Activated B cell treated with CpG ODN at 0.5 μM for 24 hours (primary cell): ENCODE measurements at places on chromosomes 5 and 9.
A peak's percentile ranks its signal among the peaks of the same experiment; 100 is the strongest.

GRCh38 chr9:93911801-93912554 lies 43.2 kb downstream of the BARX1 start:
- H3K4me3 ChIP-seq, result no peak overlapping the region
- DNase-seq, result no peak
- no peaks in the 10 kb centered on the region for H3K36me3 ChIP-seq

GRCh38 chr9:97459326-97459725 lies 42.1 kb upstream of the TMOD1 start:
- H3K4me1 ChIP-seq, result no peaks in the 10 kb centered on the region
- DNase-seq, result no peak

GRCh38 chr9:137082925-137083290 lies 3.9 kb upstream of the MAN1B1 start:
- peaks cover 24% of the 10 kb centered on the region for H3K36me3 ChIP-seq
- no peaks in the 10 kb centered on the region for H3K27me3 ChIP-seq
- no peak for DNase-seq
- peaks cover 48% of the 10 kb centered on the region for H3K4me1 ChIP-seq
- H3K27ac ChIP-seq, result peak overlapping the region; percentile 87

DNA sequence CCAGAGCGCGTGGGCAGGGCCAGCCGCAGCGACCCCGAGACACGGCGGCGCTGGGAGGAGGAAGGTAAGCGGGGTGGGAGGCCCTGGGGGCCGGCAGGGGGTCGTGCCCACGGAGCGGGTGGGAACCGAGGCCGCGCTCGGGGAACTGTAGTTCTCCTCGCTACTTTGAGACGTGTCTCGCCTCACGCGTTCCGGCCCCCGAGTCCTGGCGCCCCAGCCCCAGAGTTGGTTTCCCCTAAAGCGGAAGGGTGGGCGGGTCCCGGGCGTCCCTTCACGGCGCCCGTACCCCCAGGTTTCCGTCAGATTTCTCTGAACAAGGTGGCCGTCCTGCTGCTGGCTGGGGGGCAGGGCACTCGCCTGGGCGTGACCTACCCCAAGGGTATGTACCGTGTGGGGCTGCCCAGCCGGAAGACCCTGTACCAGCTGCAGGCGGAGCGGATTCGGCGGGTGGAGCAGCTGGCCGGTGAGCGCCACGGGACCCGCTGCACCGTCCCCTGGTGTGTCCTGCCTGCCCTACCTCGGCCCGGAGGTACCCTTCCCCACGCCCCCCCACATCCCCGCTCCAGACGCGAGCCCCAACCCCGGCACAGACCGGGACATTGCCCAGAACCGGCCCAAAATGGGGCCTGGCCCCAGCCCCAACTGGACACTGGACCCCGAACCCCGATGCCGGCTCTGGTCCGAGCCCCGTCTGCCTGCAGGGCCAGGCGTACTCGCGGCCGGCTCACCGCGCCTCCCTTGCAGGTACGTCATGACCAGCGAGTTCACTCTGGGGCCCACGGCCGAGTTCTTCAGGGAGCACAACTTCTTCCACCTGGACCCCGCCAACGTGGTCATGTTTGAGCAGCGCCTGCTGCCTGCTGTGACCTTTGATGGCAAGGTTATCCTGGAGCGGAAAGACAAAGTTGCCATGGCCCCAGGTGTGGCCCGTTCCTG lies 709 bp downstream of the UAP1L1 start:
- H3K27me3 ChIP-seq, result no peaks in the 10 kb centered on the region
- DNase-seq, result peak; percentile 38
- H3K27ac ChIP-seq, result no peak overlapping the region
- peaks cover 15% of the 10 kb centered on the region for H3K36me3 ChIP-seq
- peaks cover 28% of the 10 kb centered on the region for H3K4me1 ChIP-seq

DNA sequence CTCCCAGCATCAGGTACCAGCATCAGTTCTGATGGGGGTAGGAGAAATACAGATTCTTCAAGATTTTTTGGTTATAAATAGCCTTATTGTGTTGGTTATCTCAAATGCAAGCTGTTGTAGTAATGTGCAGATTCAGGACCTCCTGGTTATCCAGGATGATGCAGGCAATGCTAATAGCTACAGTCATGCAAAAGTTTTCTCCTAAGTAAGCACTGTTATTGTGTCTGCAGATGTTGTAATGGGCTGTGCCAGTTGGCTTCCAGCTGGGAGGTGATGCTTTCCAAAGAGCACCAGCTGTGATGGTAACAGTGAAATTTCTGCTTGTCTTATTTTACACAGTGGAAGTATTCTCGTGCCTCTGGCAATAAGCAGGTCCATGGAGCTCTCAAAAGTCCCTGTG lies 719.2 kb upstream of the CTNND2 start:
- H3K4me1 ChIP-seq, result no peaks in the 10 kb centered on the region
- DNase-seq, result no peak
- no peak overlapping the region for H3K4me3 ChIP-seq

GRCh38 chr5:124592891-124593290 lies 153.5 kb downstream of the ZNF608 start:
- no peak overlapping the region for H3K27ac ChIP-seq
- H3K36me3 ChIP-seq, result no peaks in the 10 kb centered on the region
- H3K4me1 ChIP-seq, result peaks cover 5% of the 10 kb centered on the region
- no peaks in the 10 kb centered on the region for H3K27me3 ChIP-seq

- peaks cover 14% of the 10 kb centered on the region for H3K4me1 ChIP-seq
- H3K36me3 ChIP-seq, result peaks cover 42% of the 10 kb centered on the region
- no peak overlapping the region for H3K4me3 ChIP-seq
- no peaks in the 10 kb centered on the region for H3K27me3 ChIP-seq
- no peak overlapping the region for H3K27ac ChIP-seq
Observed at GRCh38 chr9:86275962-86276361, 6.4 kb downstream of the ISCA1 start.

- no peaks in the 10 kb centered on the region for H3K4me1 ChIP-seq
- peaks cover 8% of the 10 kb centered on the region for H3K27me3 ChIP-seq
- H3K36me3 ChIP-seq, result no peaks in the 10 kb centered on the region
- H3K27ac ChIP-seq, result no peak overlapping the region
- H3K4me3 ChIP-seq, result no peak overlapping the region
- DNase-seq, result no peak
Observed at GRCh38 chr5:138482638-138483037, 17.4 kb downstream of the EGR1 start.

DNA sequence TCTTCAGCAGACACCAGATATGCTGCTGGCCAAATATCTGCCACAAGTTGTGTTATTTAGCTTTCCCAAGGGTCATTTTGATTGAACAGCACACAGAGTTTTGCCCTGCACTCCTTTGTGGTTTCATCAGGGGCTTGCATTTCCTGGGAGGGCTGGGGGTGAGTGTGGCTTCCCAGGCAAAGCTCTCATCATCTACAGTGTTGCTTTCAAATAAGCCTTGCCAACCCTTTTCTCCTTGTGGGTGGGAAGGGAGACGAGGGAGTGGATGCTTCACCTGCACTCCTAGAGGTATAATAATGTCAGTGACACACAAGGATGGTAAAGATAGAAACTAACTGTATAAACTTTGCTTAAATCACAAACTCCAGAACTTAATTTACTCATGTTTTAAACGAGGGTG lies 107.0 kb downstream of the MARCHF11 start:
- DNase-seq, result no peak
- no peaks in the 10 kb centered on the region for H3K27me3 ChIP-seq
- no peaks in the 10 kb centered on the region for H3K4me1 ChIP-seq

DNA sequence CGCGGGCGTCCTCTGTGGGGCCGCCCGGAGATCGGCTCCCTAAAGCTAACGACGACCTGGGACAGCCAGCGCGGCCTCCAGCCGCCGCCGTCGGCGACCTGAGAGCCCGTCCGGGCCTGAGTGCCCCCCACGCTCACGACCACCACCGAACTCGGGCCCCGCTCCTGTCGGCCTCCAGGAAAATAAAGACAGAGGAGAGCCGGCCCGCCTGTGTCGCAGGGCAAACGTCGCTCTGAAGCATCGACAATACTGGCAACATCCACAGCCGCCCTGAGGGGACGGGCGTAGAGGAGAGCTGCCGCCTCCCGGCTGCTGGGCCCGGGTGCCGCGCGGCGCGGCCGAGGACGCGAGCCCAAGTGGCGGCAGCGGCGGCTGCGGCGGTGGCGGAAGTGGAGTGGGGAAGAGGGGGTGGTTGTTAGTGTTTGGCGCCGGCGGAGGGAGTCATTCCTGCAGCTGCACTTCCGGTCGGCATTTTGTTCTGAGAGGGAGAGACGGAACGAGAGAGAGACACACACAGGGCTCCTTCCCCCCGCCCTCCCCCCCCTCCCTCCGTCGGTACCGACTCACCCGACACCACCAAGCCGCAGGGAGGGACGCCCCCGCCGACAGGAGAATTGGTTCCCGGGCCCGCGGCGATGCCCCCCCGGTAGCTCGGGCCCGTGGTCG lies at the start of gene NIPBL:
Gene NIPBL (plus strand): TSS at position 471 of the 666 bp plus-strand sequence. CDS start 76,928 bp downstream, outside the sequence.
- peak within 1 kb of the TSS; percentile 93 for H3K4me3 ChIP-seq
- peaks cover 47% of the 10 kb centered on the region for H3K4me1 ChIP-seq
- DNase-seq, result peak; percentile 80
- H3K36me3 ChIP-seq, result peaks cover 20% of the 10 kb centered on the region

- H3K4me3 ChIP-seq, result no peak overlapping the region
- H3K4me1 ChIP-seq, result no peaks in the 10 kb centered on the region
- no peaks in the 10 kb centered on the region for H3K36me3 ChIP-seq
- H3K27ac ChIP-seq, result no peak overlapping the region
Observed at GRCh38 chr5:130427222-130427955, 523.1 kb downstream of the CHSY3 start.

DNA sequence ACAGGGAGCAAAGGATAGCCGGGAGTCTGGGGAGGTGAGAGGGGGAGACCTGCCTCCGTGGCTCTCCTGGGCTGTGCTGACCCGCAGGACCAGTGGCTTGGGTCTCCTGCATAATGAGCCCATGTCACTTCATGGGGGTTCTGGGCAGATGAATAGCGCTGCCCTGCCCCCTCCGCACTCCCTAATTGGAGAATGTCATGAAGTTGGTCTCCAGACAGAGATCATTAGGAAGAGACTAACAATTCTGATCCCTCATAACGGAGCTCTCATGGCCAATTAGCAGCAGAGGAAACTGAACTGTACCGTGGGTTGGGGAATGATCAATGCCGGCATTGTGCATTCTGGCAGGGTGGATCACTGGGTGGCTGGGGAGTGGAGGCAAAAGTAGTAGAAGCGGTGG lies 186.1 kb downstream of the FSTL4 start:
- H3K27me3 ChIP-seq, result peaks cover 5% of the 10 kb centered on the region
- no peak for DNase-seq
- H3K4me3 ChIP-seq, result no peak overlapping the region
- H3K4me1 ChIP-seq, result peaks cover 10% of the 10 kb centered on the region

DNA sequence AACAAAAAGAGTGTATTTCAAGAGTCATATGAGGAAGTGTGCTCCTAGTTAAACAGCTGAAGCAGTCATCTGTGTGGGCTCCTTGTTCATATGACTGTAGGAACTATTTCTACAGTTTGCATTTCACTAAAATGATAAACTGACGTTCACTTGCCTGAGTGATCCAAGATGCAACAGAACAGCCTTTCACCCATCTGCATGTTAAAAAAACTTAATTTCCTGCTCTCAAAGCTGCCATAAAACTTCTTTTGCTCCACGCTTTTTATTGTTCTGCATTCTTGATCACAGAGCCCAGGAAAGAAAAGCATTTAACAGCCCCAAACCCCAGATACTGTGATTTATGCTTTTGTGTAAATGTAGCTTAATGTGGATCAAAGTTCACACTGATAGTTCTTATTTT lies 43.9 kb downstream of the ZNF608 start:
- peaks cover 87% of the 10 kb centered on the region for H3K4me1 ChIP-seq
- no peaks in the 10 kb centered on the region for H3K27me3 ChIP-seq
- peaks cover 10% of the 10 kb centered on the region for H3K36me3 ChIP-seq
- peak overlapping the region; percentile 10 for H3K27ac ChIP-seq

- H3K27ac ChIP-seq, result no peak overlapping the region
- no peaks in the 10 kb centered on the region for H3K36me3 ChIP-seq
- peaks cover 2% of the 10 kb centered on the region for H3K27me3 ChIP-seq
- no peaks in the 10 kb centered on the region for H3K4me1 ChIP-seq
Observed at GRCh38 chr9:27189426-27189825, 80.4 kb downstream of the TEK start.

- peaks cover 87% of the 10 kb centered on the region for H3K4me1 ChIP-seq
- no peak overlapping the region for H3K4me3 ChIP-seq
- no peak for DNase-seq
- H3K27ac ChIP-seq, result no peak overlapping the region
- H3K36me3 ChIP-seq, result peaks cover 1% of the 10 kb centered on the region
Observed at GRCh38 chr5:89276566-89277305, 393.8 kb upstream of the MEF2C start.

GRCh38 chr5:170633235-170634081 lies 129.6 kb downstream of the KCNIP1 start:
- H3K4me1 ChIP-seq, result peaks cover 15% of the 10 kb centered on the region
- peak overlapping the region; percentile 75 for H3K4me3 ChIP-seq
- H3K27me3 ChIP-seq, result peaks cover 18% of the 10 kb centered on the region
- DNase-seq, result no peak
- H3K27ac ChIP-seq, result no peak overlapping the region

- no peak overlapping the region for H3K27ac ChIP-seq
- H3K4me1 ChIP-seq, result peaks cover 17% of the 10 kb centered on the region
- no peaks in the 10 kb centered on the region for H3K27me3 ChIP-seq
- no peaks in the 10 kb centered on the region for H3K36me3 ChIP-seq
- no peak overlapping the region for H3K4me3 ChIP-seq
- DNase-seq, result no peak
Observed at GRCh38 chr5:17440766-17441165, 57.3 kb upstream of the TAF11L2 start.
